CD8-positive, alpha-beta memory T cell (primary cell): ENCODE measurements at places on chromosomes 16 and 17. TPM values are rescaled to one million over a fixed set of nuclear protein-coding genes. Genes with fewer than 3 reads are reported as not detected.

- no peak for DNase-seq
- H3K4me3 ChIP-seq: no peak overlapping the region
- H3K36me3 ChIP-seq: no peaks in the 10 kb centered on the region
- H3K4me1 ChIP-seq: no peaks in the 10 kb centered on the region
- H3K27ac ChIP-seq: no peak overlapping the region
- no peaks in the 10 kb centered on the region for H3K27me3 ChIP-seq
Observed at GRCh38 chr16:71203631-71204030, 26.9 kb downstream of the HYDIN start.

GRCh38 chr17:73795730-73796129, 151.5 kb upstream of the SDK2 start:
- no peak for DNase-seq
- no peaks in the 10 kb centered on the region for H3K4me1 ChIP-seq
- H3K27me3 ChIP-seq: no peaks in the 10 kb centered on the region
- H3K27ac ChIP-seq: no peak overlapping the region
- no peaks in the 10 kb centered on the region for H3K36me3 ChIP-seq
- no peak overlapping the region for H3K4me3 ChIP-seq

DNA sequence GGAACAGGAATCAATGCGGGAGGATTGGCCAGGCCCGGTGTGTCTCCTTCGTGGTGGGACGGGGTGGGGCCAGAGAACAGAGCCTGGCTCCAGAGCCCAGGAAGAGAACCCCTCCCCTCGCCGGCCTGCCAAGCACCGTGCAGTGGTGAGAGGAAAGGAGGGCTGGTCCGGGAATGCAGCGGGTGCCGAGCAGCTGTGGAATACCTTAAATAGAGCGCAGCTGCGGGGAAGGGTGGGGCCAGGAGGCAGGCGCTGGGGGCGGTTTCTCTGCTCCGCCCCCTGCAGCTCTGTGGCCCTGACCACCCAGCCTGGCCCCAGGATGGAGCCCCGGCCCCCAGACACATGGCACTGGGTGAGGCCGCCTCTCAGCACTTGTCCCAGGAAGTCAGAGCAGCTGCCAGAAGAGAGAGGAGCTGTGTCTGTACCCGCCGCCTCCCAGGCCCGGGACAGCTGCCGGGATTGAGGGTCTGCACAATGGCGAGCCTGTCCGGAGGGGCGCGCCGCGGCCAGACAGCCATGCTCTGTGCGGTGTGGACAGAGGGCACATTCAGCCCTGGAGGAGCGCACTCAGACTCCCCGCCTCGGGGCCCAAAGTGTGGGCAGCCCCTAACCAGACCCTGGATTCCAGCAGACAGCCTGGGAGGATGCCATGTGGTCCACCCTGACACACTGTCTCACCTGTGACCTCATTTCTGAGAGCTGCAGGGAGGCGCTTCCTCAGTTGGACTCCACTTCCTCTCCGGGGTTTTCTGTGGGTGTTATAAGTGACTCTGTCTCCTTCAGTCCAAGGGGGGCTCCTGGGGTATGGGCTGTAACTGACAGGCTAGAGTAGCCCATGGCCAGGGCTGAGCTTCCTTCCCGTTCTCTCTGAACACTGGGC, 268.8 kb downstream of the SEC14L1 start:
- H3K4me3 ChIP-seq: peak overlapping the region; percentile 14
- peaks cover 81% of the 10 kb centered on the region for H3K4me1 ChIP-seq
- H3K27me3 ChIP-seq: no peaks in the 10 kb centered on the region

DNA sequence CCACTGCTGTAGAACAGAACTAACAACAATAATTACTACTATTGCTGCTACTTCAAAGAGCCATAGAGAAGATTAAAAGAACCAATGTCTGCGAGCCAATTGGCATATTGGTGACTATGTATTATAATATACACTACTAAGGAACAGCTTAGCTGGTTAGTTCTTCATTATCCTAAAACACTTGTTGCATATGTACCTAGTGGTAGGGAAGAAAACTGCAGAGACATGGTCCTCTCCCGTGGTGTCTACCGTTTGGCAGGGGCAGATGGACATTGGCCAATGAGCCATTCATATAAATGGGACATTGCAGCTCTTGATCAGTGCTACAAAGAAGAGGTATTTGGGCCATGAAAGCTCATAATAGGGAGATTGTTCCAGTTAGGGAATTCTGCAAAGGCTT, 46.4 kb upstream of the CLEC3A start:
- H3K36me3 ChIP-seq: no peaks in the 10 kb centered on the region
- H3K27ac ChIP-seq: no peak overlapping the region
- no peak overlapping the region for H3K4me3 ChIP-seq
- H3K27me3 ChIP-seq: no peaks in the 10 kb centered on the region
- no peaks in the 10 kb centered on the region for H3K4me1 ChIP-seq
- DNase-seq: no peak

GRCh38 chr16:85736921-85737320, 14.0 kb downstream of the C16orf74 start:
- no peaks in the 10 kb centered on the region for H3K36me3 ChIP-seq
- H3K27ac ChIP-seq: no peak overlapping the region
- H3K4me1 ChIP-seq: peaks cover 30% of the 10 kb centered on the region
- no peaks in the 10 kb centered on the region for H3K27me3 ChIP-seq
- no peak overlapping the region for H3K4me3 ChIP-seq

DNA sequence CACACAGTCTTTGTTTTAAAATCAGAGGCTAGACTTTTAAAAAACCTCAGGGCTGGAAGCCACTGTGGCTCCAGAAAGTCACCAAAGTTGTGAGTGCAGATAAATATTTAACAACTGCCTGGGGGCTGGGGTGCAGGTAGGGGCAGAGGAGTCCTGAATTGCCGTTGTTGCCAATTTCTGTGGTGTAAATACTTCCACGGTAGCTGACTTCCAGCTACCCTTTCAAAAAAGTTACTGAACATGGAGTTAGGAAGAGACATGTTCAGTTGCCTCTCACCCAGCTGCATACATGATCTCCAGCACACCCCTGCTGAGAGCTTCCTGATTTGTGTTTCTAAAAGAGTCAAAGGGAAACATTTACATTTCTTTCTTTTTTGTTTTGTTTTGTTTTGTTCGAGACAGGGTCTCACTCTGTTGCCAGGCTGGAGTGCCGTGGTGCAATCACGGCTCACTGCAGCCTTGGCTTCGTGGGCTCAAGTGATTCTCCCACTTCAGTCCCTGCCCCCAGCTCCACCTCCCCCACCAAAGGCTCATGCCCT, 58.7 kb downstream of the PLXDC1 start:
- no peaks in the 10 kb centered on the region for H3K36me3 ChIP-seq
- peak; percentile 61 for DNase-seq
- no peaks in the 10 kb centered on the region for H3K27me3 ChIP-seq
- peak overlapping the region; percentile 49 for H3K4me3 ChIP-seq
- H3K27ac ChIP-seq: no peak overlapping the region
- H3K4me1 ChIP-seq: peaks cover 86% of the 10 kb centered on the region

GRCh38 chr17:44792276-44792675, 33.5 kb downstream of the ADAM11 start:
- H3K36me3 ChIP-seq: no peaks in the 10 kb centered on the region
- DNase-seq: no peak
- H3K27me3 ChIP-seq: no peaks in the 10 kb centered on the region
- no peak overlapping the region for H3K4me3 ChIP-seq

GRCh38 chr17:2283302-2283701, 20.3 kb downstream of the SMG6 start:
- no peaks in the 10 kb centered on the region for H3K27me3 ChIP-seq
- H3K27ac ChIP-seq: no peak overlapping the region
- no peak overlapping the region for H3K4me3 ChIP-seq
- DNase-seq: no peak

- peaks cover 10% of the 10 kb centered on the region for H3K4me1 ChIP-seq
- H3K4me3 ChIP-seq: no peak overlapping the region
- no peaks in the 10 kb centered on the region for H3K27me3 ChIP-seq
- H3K36me3 ChIP-seq: peaks cover 6% of the 10 kb centered on the region
Observed at GRCh38 chr17:80818871-80819270, 172.8 kb upstream of the CHMP6 start.

DNA sequence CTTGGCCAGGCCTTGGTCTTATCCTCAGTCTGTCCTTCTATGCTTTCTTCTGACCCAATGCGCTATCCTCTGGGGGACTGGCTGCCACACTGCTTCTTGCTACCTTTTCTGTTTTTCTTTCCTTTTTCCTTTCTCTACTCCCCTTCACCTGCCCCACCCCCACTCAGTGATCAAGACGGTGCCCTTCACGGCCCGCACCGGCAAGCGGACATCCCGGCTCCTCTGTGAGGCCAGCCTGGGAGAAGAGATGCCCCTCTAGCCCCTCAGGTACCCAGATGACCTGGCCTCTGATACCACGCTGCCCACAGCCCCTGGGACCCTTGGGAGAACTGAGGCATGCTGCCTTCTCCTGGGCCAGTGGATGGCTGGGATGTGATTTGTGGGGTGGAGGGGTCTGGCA, 15.6 kb downstream of the SPATA32 start:
- no peaks in the 10 kb centered on the region for H3K27me3 ChIP-seq
- H3K27ac ChIP-seq: peak overlapping the region; percentile 90
- peaks cover 47% of the 10 kb centered on the region for H3K4me1 ChIP-seq
- DNase-seq: no peak
- H3K36me3 ChIP-seq: peaks cover 47% of the 10 kb centered on the region
- peak overlapping the region; percentile 51 for H3K4me3 ChIP-seq

GRCh38 chr17:74780443-74781238, 4.5 kb upstream of the NAT9 start:
- no peaks in the 10 kb centered on the region for H3K36me3 ChIP-seq
- peaks cover 65% of the 10 kb centered on the region for H3K4me1 ChIP-seq
- H3K27ac ChIP-seq: peak overlapping the region; percentile 9
- peak overlapping the region; percentile 32 for H3K4me3 ChIP-seq
- peak; percentile 63 for DNase-seq

DNA sequence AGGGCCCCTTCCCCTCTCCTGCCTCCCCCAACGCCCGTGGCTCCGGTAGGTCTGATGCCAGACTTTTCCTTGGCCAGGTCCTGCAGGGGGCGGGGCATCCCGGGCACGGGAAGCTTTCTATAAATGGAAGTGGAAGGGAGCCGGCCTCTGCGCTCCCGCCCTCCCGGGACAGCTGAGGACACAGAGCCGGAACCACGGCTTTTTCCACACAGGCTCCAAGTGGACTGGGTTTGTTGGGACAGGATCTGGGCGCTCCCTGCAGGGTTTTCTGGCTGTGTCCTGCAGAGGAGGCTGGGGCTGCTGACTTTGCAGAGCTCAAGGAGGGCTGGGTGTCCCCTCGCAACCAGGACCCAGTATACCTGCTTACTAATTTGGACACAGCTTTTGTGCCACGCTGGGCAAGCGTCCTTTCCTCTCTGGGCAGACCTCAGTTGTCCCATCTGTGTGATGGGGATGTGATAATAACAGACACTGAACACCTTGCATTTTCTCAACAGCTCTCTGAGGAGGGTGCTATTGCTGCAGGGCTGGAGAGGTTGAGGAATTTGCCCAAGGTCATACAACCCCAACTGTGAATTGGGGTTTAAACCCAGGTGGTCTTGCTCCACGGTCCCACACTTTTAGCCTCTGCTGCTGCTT, 1.8 kb downstream of the TNS4 start:
- no peaks in the 10 kb centered on the region for H3K36me3 ChIP-seq
- no peak overlapping the region for H3K4me3 ChIP-seq
- no peaks in the 10 kb centered on the region for H3K27me3 ChIP-seq
- no peak overlapping the region for H3K27ac ChIP-seq
- no peaks in the 10 kb centered on the region for H3K4me1 ChIP-seq
- no peak for DNase-seq

DNA sequence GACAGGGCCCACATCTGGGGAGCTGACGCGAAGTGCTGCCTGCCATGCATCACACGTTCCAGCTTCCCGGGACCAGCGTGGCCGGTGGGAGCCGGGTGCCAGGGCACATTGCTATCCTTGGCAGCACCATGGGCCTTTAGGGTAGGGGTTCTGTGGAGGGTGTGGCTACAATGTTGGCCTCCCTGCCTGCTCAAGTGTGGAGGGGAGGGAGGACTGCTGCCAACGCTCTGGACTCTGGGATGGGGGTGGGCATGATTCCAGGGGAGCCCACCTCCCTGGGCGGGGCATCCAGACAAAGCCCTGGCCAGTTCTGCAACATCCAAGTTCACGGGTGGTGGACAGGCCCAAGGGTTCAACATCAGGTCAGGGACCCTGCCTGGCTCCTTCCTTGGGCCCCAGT, 13.9 kb downstream of the GRB7 start:
- H3K4me1 ChIP-seq: peaks cover 31% of the 10 kb centered on the region
- H3K27me3 ChIP-seq: no peaks in the 10 kb centered on the region
- H3K27ac ChIP-seq: no peak overlapping the region

TNS4 gene
- total RNA-seq: 3.1 TPM

SLC5A11 gene
- total RNA-seq: 0.20 TPM

CDH1 gene
- 0.37 TPM for total RNA-seq

SP6 gene
- total RNA-seq: 0.09 TPM

PROCA1 gene
- 4.9 TPM for total RNA-seq

TBC1D3I gene
- total RNA-seq: 0.20 TPM

OTOP2 gene
- total RNA-seq: not detected

MRM1 gene
- 24.9 TPM for total RNA-seq

CACNA1H gene
- 0.42 TPM for total RNA-seq

KRT33A gene
- total RNA-seq: not detected

PRSS21 gene
- total RNA-seq: 9.2 TPM

RNF135 gene
- 7.5 TPM for total RNA-seq
